ENCODE measurements at places on chromosomes 16 and 17.

GRCh38 chr17:71203953-71204352 lies 916.9 kb upstream of the SOX9 start:
- no peak for DNase-seq

DNA sequence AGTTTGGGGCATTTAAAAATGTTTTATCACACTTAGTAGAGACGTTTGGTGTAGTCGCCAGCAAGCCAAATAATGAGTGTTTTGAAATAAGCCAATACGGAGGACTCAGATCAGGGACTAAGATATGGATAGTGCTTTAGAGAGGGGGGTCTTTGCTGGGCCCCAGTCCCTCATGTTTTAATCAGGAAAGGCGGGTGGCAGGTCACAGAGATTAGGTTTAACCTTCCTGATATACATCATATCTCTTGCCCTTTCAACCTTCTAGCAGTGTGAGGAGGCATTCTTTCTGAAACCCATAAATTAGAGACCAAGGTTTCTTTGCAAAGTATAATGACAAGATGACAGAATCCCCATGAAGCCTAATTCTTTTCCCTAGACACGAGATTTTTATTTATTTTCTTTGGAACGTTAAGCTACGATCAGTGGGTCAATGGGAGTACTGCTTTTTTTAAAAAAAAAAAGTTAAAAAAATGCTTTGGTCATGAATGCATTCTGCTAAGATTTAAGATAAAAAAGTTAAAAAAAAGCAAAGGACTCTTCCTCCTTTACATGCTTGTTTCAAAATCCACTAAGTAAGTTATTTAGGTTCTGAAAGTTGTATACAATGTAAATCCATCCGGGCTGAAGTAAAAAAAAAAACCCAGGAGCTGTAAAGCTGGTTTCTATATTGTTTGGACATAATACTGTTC lies 572.1 kb upstream of the SALL1 start:
- no peak for DNase-seq

- DNase-seq, result no peak
These were observed 13.5 kb downstream of the GSDMB start for GRCh38 chr17:39904990-39905288.

GRCh38 chr16:71258372-71258771 lies 27.9 kb upstream of the HYDIN start:
- no peak for DNase-seq

GRCh38 chr16:15856901-15857698 lies at the start of gene MYH11:
MYH11 (minus strand) TSS chr16:15857028; CDS start chr16:15838252, 18,776 bp downstream.
- DNase-seq, result no peak

DNA sequence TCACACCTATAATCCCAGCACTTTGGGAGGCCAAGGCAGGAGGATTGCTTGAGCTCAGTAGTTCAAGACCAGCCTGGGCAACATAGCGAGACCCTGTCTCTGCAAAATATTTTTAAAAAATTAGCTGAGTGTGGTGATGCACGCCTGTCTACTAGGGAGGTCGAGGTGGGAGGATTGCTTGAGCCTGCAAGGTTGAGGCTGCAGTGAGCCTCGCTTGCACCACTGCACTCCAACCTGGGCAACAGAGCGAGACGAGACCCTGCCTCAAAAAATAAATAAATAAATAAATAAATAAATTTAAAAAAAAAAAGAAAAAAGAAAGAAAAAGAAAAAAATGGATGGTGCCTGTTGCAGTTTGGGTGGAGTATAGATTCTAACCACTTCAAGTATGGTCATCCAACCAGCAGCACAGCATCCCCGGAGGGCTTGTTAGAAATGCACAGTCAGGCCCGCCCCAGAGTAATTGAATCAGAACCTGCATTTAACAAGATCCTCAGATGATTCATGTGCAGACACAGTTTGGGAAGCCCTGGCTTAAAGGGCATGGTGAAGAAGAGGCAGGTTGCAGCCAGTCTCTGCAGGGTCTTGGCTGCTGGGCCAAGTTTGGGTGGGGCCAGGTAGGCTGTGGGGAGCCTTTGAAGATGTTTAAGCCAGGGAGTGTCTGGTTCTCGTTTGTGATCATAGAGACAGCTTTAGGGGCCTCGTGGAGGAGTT lies 40.8 kb downstream of the MRC2 start:
- DNase-seq, result no peak

DNA sequence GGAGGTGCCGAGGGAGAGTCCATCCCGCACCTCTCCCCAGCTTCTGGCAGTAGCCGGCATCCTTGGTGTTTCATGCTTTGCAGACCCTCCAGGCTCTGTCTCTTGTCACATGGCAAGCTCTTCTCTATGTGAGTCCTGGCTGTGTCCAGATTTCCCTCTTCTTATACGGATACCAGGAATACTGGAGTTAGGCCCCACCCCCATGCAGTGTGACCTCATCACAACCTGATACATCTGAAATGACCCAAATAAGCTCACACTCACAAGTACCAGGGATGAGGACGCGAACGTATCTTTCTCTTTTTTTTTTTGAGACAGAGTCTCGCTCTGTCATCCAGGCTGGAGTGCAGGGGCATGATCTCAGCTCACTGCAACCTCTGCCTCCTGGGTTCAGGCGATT lies 23.3 kb downstream of the TRAP1 start:
- no peak for DNase-seq

DNA sequence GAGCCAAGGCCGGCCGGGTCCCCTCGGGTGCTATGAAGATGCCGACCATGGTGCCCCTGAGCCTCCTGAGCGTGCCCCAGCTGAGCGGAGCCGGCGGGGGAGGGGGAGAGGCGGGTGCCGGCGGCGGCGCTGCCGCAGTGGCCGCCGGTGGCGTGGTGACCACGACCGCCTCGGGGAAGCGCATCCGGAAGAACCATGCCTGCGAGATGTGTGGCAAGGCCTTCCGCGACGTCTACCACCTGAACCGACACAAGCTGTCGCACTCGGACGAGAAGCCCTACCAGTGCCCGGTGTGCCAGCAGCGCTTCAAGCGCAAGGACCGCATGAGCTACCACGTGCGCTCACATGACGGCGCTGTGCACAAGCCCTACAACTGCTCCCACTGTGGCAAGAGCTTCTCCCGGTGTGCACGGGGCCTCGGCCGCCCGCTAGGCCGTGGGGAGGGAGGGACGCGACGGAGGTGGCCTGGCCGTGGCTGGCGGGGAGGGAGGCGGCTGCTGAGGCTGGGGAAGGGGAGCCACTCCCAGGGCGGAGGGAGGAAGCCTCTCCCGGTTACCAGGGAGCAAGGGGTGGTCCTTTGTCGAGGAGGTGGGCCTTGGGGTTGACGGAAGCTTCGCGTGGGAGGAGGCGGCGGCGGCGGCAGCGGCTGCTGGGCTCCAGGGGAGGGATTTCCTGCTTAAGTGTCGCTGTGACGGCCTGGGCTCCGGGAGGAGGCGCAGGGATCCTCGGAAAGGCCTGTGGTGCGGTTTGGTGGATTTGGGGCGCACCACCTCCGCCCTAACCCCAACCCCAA lies 1.3 kb downstream of the MAZ start:
- peak; percentile 63 for DNase-seq

DNA sequence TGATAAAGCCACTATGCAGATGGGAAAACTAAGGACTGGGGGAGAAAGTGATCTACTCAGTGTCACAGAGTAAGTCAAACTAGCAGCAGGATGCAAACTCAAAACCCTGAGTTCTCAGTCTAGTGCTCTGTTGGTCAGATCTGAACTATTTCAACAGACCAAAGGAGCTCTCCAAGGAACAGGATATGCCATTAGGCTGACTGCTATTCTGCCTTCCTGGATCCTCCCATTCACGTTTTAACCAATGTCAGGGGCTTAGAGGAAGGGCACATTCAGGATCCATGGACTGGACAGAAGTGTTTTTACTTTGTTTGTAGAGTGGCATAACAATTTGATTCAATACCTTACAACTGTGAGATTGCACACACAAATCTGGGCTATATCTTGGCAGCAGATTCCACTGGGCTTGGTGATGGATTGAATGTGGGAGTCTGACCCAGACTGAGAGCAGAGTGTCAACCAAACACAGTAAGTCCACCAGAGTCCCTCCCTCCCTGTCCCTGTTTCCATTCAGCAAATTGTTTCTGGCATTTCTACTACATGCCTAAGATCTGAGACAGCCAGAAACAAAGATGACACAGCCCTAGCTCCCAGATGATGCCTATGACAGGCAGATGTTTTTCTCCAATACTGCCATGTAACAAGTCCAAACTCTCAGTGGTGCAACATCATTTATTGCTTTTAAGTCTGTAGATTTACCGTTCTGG lies 337.8 kb upstream of the CDH5 start:
- DNase-seq, result no peak

- DNase-seq, result no peak
These were observed 5.9 kb downstream of the GPRC5B start for GRCh38 chr16:19878757-19879156.

DNA sequence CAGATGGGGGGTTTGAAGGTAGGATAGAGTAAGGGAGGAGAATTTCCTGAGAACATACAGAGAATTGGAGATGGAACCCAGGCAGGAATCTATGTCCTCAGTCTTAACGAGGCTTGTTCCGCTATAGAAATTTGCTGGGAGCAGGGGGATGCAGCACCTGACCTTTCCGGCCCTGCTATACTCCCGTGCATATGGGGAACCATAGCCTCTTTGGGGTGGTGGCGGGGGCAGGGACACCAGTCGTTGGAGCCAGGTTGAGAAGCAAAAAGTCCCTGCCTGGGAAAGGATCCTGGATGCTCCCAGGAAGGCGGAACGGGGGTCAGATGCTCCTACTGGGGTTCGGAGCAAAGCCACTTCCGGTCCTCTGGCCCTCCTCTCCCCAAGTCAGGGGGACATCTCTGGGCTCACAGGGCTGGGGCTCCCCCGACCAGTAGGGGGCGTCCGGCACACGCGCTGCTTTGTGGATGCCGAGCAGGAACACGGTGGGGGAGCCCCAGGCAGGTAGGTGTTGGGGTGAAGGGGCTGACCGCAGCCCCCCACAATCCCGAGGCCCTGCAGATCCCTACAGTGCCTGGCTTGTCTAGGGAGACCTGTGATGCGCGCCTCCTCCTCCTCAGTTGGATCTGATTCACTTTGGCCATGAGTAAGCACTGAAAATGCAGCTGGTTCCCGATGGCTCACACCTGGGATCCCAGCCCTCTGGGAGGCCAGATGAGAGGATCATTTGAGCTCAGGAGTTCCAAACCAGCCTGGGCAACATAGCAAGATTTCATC lies 15.5 kb upstream of the TFAP4 start:
- DNase-seq, result peak; percentile 81

DNA sequence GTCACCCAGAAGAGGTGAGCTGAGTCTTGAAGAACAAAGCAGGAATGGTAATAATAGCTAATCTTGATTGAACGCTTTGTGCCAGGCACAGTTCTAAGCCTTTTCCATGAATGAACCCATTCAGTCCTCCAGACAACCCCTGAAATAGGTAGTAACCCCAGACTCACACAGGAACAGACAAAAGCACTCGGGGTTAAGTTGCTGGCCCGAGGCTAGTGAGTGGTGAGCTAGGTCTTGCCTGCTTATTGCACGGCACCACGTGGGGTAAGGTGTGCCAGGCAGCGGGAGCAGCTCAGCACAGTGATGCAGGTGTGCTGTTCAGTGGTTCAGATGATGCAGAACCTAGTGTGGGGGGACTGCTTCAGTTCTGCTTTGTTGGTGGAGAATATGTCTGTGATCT lies 181.6 kb downstream of the RAB11FIP4 start:
- DNase-seq, result no peak

DNA sequence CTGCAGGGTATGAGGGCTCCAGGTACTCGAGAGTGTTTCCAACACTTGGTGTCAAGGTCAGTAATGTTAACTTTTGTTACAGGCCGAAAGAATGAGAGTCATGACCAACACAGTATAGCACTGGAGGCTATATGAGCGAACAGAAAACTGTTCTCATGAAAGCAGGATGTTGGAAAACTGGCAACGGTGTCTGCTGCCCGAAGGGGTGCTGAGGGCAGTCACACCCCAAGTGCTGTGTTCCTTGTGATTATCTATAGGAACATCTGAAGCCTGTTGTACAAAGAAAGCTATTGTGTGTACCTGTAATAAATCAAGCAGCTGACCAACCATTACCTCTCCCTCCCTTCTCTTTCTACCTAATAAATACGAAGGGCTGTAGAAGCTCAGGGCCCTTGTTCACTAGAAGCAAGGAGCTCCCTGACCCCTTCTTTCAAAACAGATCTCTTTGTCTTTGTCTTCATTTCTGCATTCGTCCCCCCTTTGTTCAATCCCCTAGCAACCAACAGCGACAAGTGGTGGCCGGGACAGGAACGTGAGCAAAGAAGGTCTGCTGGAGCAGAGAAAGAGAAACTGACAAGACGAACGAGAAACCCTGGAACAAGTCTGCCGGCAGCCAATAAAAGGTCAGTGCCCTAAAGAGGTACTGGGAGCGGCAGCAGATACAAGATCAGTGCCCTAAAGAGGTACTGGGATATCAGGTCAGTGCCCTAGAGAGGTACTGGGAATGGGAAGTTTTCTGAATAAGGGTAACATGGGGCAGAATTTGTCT lies 7.6 kb downstream of the CD300LD start:
- DNase-seq, result no peak

GRCh38 chr17:61447358-61447757 lies 4.9 kb upstream of the TBX4 start:
- DNase-seq, result no peak

DNA sequence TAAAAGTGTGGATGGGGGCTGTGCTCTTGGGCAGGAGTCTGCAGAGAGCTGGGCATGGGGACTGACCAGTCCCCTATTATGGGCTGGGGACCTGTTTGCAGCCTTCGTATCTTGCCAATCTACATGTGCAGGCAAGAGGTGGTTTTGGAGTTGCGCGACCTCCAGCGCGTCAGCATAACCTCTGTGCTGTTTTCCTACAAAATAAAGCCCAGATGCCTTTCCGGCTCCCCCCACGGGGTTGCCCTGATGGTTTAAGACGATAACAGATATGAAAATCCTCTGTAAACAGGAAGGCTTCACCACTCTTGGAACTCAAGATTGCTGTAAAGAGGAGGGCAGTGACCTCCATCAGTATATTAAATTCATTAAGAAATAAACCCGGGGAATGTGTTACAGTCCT lies 16.5 kb upstream of the SPPL2C start:
- no peak for DNase-seq

- DNase-seq, result no peak
These were observed 6.0 kb downstream of the SREBF1 start for GRCh38 chr17:17830740-17831207.

- no peak for DNase-seq
These were observed 8.8 kb upstream of the SALL1 start for GRCh38 chr16:51159865-51160264.

GRCh38 chr17:81891303-81891552 lies 158 bp downstream of the ALYREF start:
- DNase-seq, result no peak

DNA sequence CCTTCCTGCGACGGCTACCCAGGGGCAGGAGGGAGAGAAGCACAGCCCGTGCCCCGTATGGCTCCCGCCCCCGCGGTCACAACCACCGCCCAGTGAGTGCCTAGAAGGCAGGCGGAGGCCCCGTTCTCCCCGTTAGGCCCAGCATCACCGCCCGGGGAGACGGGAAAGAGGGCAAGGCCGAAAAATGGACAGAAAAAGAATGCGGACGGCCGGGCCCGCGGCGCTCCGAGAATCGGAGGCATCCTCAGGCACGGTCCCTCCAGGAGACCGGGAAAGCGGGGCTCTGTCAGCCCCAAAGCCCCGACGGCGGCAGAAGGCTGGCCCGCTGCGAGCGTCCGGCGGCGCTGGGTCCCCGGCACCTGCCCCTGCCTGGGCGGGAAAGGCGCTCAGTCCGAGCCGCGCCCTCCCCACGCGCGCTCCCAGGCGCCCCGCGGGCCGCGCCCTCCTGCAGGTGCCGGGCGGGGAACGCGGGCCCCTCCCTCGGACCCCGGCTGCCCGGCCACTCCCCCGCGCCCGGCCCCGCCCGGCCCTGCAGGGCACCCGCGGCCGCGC lies 407 bp downstream of the MCRIP1 start:
- peak; percentile 16 for DNase-seq

All from stimulated activated CD8-positive, alpha-beta memory T cell treated with anti-CD3 and anti-CD28 coated beads, Interleukin-4, amount 100 ng/mL, for 1 hour (primary cell).